ENCODE measurements at places on chromosomes 2 and 18.

- DNase-seq: no peak
These were observed 32.8 kb downstream of the TGFA start for GRCh38 chr2:70520825-70521224.

- DNase-seq: no peak
These were observed 95.2 kb downstream of the BIN1 start for GRCh38 chr2:127011796-127012195.

DNA sequence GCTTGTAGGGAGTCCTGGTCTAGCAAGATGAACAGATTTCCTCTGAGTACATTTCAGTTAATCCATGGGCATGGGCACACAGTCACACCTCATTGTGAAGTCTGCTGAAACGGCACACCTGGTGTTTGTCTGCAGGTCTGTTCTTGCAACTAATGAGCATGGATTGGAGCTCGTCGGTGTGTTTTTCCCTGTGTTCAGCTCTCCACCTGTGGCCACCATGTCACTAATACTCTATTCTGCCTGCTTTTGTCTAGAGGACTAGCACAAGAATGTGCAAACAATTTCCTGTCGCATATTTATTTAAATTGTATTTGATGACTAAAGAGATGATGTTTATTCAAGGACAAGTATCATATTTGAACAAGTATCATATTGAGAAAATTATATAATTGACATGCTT is 24.5 kb upstream of the PPP4R1 start:
- DNase-seq: no peak

DNA sequence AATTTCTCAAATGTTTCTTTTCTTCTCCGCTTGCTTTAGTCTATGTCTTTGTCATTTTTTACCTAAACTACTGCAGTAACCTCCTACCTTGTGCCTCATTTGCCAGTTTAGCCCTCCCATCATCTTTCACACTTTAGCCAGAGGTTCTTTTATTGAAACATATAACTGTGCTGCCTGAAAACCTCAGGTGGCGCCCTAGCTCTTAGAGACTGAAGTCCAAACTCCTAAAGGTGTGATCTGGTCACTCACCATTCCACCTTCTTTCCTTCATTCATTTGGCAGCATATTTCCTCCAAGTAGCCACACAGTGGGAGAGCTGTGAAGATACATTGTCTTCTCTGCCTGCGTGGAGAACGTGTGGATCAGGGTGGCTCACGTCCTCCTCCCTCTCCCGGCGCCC is 98.2 kb upstream of the MAPRE2 start:
- no peak for DNase-seq

DNA sequence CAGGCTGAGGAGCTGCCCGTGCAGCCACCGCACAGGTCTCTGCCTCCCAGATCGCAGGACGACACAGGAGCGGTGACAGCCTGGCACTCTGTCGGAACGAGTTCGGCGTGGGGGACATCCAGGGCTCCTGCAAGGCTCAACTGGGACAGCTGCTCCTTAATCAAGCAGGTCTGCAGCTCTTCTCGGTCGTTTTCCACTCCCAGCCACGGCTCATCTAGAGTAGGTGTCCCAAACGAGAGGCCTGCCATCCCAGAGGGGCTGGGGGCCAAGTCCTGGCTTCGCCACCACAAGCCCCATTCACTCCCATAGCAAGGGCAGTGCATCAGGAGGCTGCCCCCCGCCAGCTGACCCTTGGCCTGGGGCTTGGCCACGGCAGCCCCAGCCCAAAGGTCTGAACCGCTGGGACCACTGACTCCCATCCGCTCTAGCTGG is 22.5 kb downstream of the PASK start:
- no peak for DNase-seq

GRCh38 chr2:9778471-9779316 is 64.6 kb upstream of the TAF1B start:
- DNase-seq: no peak

DNA sequence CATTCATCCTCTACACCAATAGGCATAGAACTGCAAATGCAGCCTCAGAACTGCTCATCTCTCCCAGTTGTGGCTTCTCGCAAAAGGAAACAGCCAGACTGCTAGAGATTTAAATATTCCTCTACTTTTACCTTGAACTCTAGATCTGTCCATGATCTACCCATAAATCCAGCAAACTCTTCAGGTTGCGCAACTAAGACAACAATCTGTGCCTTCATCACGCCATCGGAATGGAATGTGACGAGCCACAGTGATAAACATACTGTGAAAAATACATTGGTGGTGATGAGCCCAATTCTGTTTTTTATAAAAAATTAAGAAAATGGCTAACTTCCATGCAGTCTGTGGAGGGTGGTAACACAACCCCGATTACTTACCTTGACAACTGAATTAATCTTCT is 626.7 kb downstream of the LRRTM4 start:
- DNase-seq: no peak

DNA sequence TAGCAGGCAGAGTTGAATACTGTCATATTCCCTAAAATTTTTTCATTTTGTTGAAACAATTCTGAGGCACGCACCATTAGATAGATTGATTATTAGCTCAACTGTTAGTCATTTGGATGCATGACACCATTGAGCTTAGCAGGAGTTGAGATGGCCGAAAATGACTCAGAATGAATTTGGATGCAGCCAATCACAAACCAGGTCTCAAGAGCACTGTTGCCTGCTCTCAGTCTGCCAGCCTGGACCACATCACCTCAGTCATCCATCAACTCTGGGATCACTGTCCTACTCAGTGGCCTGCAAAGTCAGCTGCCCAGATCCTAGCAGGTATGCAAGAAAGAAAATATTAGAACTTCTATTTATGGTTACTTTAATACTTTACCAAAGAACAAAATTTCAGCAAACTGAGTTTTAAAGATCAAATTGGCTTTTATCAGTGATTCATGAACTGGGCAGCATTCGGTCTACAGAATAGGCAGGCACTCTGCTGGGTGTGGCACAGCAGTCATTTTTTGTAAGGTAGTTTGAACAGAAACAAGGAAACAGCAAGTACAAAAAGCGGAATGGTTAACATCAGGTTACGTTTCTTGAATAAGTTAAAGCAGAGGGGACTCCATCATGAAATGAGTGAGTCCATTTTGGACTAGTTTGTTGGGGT is 152.7 kb upstream of the ARHGAP28 start:
- DNase-seq: no peak
